Naive thymus-derived CD8-positive, alpha-beta T cell (primary cell): ENCODE measurements at places on chromosomes 2 and 18.

GRCh38 chr18:644395-645004, 13.0 kb upstream of the TYMS start:
- no peaks in the 10 kb centered on the region for H3K36me3 ChIP-seq
- H3K27me3 ChIP-seq: no peaks in the 10 kb centered on the region
- no peak for DNase-seq

GRCh38 chr2:66481100-66481549, 46.2 kb downstream of the MEIS1 start:
- H3K4me3 ChIP-seq: no peak overlapping the region
- H3K27me3 ChIP-seq: no peaks in the 10 kb centered on the region
- H3K27ac ChIP-seq: no peak overlapping the region
- no peaks in the 10 kb centered on the region for H3K36me3 ChIP-seq

- peaks cover 8% of the 10 kb centered on the region for H3K36me3 ChIP-seq
- H3K27me3 ChIP-seq: no peaks in the 10 kb centered on the region
- no peak for DNase-seq
- H3K4me1 ChIP-seq: no peaks in the 10 kb centered on the region
Measured at GRCh38 chr2:38981003-38981669, 91.5 kb downstream of the ARHGEF33 start.

DNA sequence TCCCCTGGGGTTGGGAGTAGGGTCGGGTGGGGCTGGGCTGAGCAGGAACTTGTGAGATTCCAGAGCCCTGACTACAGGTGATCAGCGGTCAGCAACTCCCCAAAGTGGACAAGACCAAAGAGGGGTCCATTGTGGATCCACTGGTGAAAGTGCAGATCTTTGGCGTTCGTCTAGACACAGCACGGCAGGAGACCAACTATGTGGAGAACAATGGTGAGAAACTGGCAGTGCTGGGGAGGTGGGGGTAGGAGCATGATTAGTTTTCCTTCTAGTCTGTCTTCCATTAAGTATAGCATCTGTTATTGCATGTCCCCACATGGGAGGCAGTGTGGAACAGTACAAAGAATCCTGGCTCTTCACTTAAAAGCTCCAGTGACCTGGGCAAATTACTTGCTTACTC, 23.7 kb downstream of the ZNF142 start:
- peak overlapping the region; percentile 12 for H3K27ac ChIP-seq
- no peak for DNase-seq
- H3K4me1 ChIP-seq: peaks cover 5% of the 10 kb centered on the region

DNA sequence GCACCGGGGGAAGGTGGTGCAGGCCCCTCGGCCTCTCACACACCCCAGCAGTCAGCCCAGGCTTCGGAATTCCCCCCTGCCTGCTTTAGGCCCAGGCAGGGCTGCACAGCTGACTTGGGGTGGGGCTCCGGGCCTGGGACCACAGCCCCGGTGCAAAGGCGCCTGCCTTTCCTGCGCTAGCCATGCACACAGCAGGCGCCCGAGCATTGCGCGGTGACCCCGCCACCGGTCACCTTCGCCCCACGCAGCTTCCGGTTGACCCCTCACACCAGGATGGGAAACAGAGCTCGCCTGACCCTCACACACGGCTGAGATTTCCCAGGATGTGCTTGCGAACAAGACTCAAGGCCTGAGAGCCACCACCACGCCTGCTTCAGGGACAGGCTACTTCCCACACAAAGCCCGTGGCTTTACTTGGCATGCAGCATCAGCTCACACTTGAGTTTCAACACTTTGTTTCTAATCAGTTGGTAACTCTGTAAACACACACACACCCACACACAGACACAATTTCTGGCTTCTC, 46.0 kb downstream of the SLC66A2 start:
- peak overlapping the region; percentile 31 for H3K27ac ChIP-seq
- no peaks in the 10 kb centered on the region for H3K36me3 ChIP-seq
- no peaks in the 10 kb centered on the region for H3K27me3 ChIP-seq
- DNase-seq: no peak
- no peak overlapping the region for H3K4me3 ChIP-seq
- H3K4me1 ChIP-seq: peaks cover 18% of the 10 kb centered on the region

GRCh38 chr2:189412330-189412953, 28.8 kb upstream of the WDR75 start:
- no peak overlapping the region for H3K27ac ChIP-seq
- H3K4me1 ChIP-seq: peaks cover 2% of the 10 kb centered on the region
- H3K4me3 ChIP-seq: no peak overlapping the region
- DNase-seq: peak; percentile 40
- no peaks in the 10 kb centered on the region for H3K36me3 ChIP-seq
- H3K27me3 ChIP-seq: no peaks in the 10 kb centered on the region

DNA sequence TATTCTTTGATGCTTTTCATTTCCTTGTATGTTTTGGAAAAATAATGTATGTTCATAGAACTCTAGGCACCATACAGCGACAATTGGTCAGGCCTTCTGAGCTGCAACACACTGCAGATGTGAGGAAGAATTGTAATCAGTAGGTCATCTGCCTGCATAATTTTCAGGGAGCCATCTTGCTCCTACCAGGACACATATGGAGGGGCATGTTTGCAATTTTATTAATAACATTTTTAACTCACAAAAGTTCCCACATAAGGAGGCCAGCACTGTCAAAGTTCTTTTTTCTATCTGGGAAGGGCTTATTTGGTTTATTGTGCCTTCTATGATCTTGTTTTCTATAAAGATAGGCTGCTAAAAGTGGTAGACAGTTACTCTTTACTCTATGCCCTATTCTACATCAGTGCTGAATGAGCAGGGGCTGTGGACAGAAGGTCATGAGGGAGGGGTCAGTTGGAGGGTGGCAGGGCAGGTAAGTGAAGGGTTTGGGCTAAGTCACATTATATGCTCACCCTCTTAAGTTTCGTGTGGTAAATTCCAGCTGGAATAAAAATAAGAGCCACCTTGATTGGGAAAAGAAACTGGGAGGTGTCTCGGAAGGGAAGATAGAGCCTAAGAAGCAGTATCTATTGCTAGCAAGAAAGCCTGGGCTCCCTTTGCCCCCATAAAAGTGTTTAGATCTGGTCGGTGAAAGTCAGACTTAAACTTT, 126.3 kb downstream of the PLCL1 start:
- no peak overlapping the region for H3K27ac ChIP-seq
- no peak for DNase-seq

DNA sequence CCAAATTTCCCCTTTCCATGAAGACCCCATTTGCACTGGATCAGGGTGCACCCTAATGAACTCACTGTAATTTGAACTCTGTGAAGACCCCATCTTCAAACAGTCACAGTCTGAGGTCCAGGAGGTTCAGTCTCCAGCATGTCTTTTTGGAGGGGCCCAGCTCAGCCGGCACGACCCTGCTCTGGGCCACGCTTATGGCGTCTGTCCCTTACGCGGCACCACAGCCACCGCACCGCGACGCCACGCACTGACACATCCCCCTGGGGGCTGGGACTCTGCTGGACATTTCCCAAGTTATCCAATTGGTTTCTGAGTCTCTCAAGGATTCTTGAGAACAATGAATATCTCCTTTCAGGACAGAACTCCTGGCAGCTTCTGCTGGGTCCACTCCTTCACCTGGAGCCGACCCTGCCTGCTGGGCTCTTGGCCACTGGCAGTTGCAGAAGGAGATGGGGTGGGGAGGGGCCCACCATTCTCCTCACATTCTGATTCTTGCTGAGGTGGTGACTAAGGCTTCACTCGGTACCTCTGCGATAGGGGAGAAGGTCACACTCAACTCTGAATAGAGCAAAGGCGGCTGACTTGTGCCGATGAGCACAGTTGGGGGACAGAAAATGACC, 124.0 kb downstream of the RTP5 start:
- no peak overlapping the region for H3K27ac ChIP-seq
- H3K27me3 ChIP-seq: no peaks in the 10 kb centered on the region
- no peak overlapping the region for H3K4me3 ChIP-seq
- H3K4me1 ChIP-seq: no peaks in the 10 kb centered on the region
- peaks cover 7% of the 10 kb centered on the region for H3K36me3 ChIP-seq

DNA sequence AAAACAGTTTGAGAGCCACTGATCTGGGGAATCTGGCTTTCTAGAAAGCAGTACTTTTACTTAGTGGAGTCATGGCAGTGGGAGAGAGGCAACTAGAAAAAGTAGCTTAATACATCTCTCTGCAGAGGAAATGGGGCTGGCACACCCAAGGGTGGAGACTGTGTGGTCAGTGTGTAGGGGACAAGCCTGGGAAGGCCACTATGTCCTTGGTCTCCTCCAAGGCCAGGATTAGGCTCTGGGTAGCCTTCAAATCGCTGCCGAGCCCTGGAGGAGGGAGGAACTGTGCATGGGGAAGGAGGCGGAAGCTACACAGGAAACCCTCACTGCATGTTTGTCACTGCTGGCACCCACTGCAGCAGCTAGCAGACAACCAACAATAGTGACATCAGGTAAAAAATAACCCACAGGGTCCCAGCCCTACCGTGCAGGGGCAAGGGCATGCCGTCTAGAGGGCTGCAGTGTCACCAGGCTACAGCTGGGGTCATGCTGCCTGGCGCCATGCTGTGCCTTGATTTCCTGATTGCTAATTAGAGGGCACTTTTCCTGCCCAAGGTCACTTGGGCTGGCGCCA, 34.8 kb downstream of the LBH start:
- H3K36me3 ChIP-seq: no peaks in the 10 kb centered on the region
- H3K4me1 ChIP-seq: peaks cover 37% of the 10 kb centered on the region
- peak overlapping the region; percentile 97 for H3K27ac ChIP-seq
- peak; percentile 64 for DNase-seq
- H3K27me3 ChIP-seq: no peaks in the 10 kb centered on the region

- DNase-seq: peak; percentile 27
- H3K27ac ChIP-seq: no peak overlapping the region
- H3K4me3 ChIP-seq: peak overlapping the region; percentile 12
- no peaks in the 10 kb centered on the region for H3K36me3 ChIP-seq
- H3K4me1 ChIP-seq: peaks cover 12% of the 10 kb centered on the region
Measured at GRCh38 chr2:113342650-113343049, 63.9 kb upstream of the PAX8 start.

GRCh38 chr2:8796315-8796848, 41.0 kb downstream of the KIDINS220 start:
- no peaks in the 10 kb centered on the region for H3K27me3 ChIP-seq
- H3K4me3 ChIP-seq: no peak overlapping the region
- no peak for DNase-seq
- H3K36me3 ChIP-seq: peaks cover 12% of the 10 kb centered on the region
- H3K4me1 ChIP-seq: peaks cover 18% of the 10 kb centered on the region

- H3K4me3 ChIP-seq: no peak overlapping the region
- peaks cover 18% of the 10 kb centered on the region for H3K27me3 ChIP-seq
- H3K27ac ChIP-seq: no peak overlapping the region
- no peaks in the 10 kb centered on the region for H3K4me1 ChIP-seq
Measured at GRCh38 chr2:46259777-46260168, 37.4 kb upstream of the EPAS1 start.

DNA sequence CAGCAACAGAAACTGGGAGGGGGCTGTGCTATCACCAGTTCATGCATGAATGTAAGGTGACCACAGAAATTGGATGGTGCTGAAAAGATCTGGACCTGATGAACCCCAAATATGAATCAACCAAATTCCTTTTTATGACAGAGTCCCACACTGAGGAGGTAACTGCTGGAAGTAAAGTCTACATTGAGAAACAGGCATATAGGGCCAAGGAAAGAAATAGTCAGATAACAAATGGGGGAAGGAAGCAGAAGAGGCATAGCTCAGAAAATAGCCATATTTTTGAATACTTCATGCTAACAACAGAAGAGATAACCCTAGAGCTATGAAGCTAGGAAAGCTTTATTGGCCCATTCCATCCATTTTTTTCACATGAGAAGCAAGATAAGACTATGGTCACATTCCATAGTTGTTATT, 25.8 kb downstream of the ZC3H6 start:
- no peak for DNase-seq
- peak overlapping the region; percentile 1 for H3K27ac ChIP-seq
- H3K4me1 ChIP-seq: peaks cover 8% of the 10 kb centered on the region
- H3K4me3 ChIP-seq: no peak overlapping the region

GRCh38 chr18:65352186-65352585, 398.6 kb upstream of the CDH7 start:
- no peaks in the 10 kb centered on the region for H3K27me3 ChIP-seq
- H3K36me3 ChIP-seq: no peaks in the 10 kb centered on the region
- DNase-seq: no peak
- H3K4me3 ChIP-seq: no peak overlapping the region
- no peaks in the 10 kb centered on the region for H3K4me1 ChIP-seq
- no peak overlapping the region for H3K27ac ChIP-seq

DNA sequence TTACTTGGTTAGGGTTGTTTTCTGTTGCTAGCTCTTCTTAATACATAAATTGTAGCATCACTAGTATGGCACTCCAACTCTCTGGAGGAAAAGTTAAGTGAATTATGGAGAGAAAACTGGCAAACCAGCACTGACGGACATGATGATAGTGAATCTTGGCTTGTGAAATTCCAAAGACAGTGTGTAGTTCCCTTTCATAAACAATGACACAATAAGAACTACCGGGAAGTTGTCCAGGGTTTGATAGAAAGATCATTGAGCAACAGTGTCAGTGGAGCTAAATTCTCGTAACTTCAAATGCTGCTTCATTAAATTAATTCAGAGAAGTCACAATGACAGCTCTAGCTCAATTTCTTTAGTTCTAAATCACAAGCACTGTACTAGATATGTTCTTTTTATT, 66.5 kb downstream of the RIT2 start:
- H3K4me3 ChIP-seq: no peak overlapping the region
- no peaks in the 10 kb centered on the region for H3K4me1 ChIP-seq
- no peak overlapping the region for H3K27ac ChIP-seq
- no peaks in the 10 kb centered on the region for H3K27me3 ChIP-seq

- no peaks in the 10 kb centered on the region for H3K36me3 ChIP-seq
- H3K4me3 ChIP-seq: no peak overlapping the region
- no peaks in the 10 kb centered on the region for H3K27me3 ChIP-seq
- H3K27ac ChIP-seq: no peak overlapping the region
- peaks cover 4% of the 10 kb centered on the region for H3K4me1 ChIP-seq
- DNase-seq: no peak
Measured at GRCh38 chr18:48889981-48890762, 60.6 kb downstream of the SMAD7 start.

DNA sequence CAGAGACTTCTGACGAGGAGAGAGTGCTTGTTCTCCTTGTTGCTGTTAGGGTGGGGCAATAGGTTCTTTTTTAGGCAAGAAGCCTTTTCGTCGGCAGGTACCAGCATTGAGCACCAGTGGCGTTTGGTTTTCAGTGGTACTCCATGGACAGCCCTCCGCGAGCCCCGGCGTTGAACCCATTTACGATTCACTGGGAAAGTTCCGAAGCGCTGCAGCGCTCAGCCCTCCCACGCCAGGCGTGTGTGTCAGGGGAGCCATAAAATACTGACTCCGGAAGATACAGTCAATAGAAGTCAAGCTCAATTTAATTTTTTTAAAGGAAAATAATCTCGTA, 494 bp upstream of the ROCK1 start:
- no peak overlapping the region for H3K4me3 ChIP-seq
- H3K27ac ChIP-seq: peak overlapping the region; percentile 96
- H3K27me3 ChIP-seq: no peaks in the 10 kb centered on the region
- DNase-seq: no peak

DNA sequence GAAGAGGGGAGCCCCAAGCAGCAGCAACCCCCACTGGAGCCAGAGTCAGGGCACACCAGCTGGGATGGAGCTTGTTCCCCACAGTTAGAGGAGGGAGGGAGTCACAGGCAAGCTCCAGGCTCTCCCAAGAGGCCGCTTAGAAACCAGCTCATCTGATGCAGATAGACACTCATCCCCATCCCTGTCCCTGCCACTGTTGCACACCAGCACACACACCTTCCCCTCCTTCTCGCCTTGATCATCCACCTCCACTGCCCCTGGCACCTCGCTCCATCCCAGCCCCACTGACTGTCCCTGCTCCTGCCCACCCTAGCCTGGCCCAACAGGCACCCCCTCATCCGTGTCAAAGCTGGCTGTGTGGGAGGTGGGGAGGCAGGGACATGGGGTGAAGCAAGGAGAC, 1.5 kb upstream of the RUFY4 start:
- DNase-seq: no peak
- H3K27me3 ChIP-seq: peaks cover 36% of the 10 kb centered on the region
- peaks cover 10% of the 10 kb centered on the region for H3K4me1 ChIP-seq
- no peaks in the 10 kb centered on the region for H3K36me3 ChIP-seq
